ENCODE measurements at places on chromosomes 16 and 17.

- no peak for DNase-seq
Observed at GRCh38 chr17:37043201-37043600, 94.4 kb downstream of the AATF start.

GRCh38 chr16:51231702-51232101 is 80.6 kb upstream of the SALL1 start:
- no peak for DNase-seq

- no peak for DNase-seq
Observed at GRCh38 chr17:46144246-46144645, 49.0 kb downstream of the KANSL1 start.

GRCh38 chr17:75880266-75880665 is 1.9 kb upstream of the TRIM47 start:
- DNase-seq: no peak

GRCh38 chr17:44602390-44602789 is 45.1 kb downstream of the FZD2 start:
- no peak for DNase-seq

All from bone marrow (tissue), 2 donors.